ENCODE measurements at places on chromosomes 12 and 14. TPM values are rescaled to one million over a fixed set of nuclear protein-coding genes. Genes with fewer than 3 reads are reported as not detected.

Gene RDH16
- 0.85 TPM for total RNA-seq

Gene WSB2
- total RNA-seq: 74.2 TPM

Gene TMEM30B
- 17.8 TPM for total RNA-seq

Gene HSPA2
- 40.7 TPM for total RNA-seq

Gene CLEC1B
- not detected for total RNA-seq

Gene MSRB3
- total RNA-seq: 0.85 TPM

Gene MRPS35
- 43.5 TPM for total RNA-seq

Gene DBX2
- 0.27 TPM for total RNA-seq
